Stimulated activated CD4-positive, alpha-beta T cell treated with anti-CD3 and anti-CD28 coated beads, Interleukin-1b, Interleukin-23, amount 100 ng/mL, for 48 hours (primary cell): ENCODE measurements at places on chromosomes 11 and 22.

GRCh38 chr11:84865257-84865656 lies 761.9 kb downstream of the DLG2 start:
- no peak for DNase-seq

- DNase-seq, result peak; percentile 57
Measured at GRCh38 chr22:41915035-41915785, at the start of gene SHISA8. Gene SHISA8 (minus strand): TSS chr22:41915074. CDS start chr22:41914667, 407 bp downstream.

- DNase-seq, result no peak
Measured at GRCh38 chr11:16857186-16857585, 118.7 kb downstream of the C11orf58 start.

- DNase-seq, result no peak
Measured at GRCh38 chr11:99325847-99326246, 305.1 kb downstream of the CNTN5 start.

GRCh38 chr22:27344546-27344945 lies 457.0 kb downstream of the MN1 start:
- DNase-seq, result no peak

- DNase-seq, result no peak
Measured at GRCh38 chr11:69111624-69112542, 43.9 kb upstream of the SMIM38 start.

- no peak for DNase-seq
Measured at GRCh38 chr11:116932181-116932580, 94.8 kb upstream of the APOA1 start.

GRCh38 chr11:8610532-8611116 lies 16.6 kb upstream of the STK33 start:
- peak; percentile 21 for DNase-seq

DNA sequence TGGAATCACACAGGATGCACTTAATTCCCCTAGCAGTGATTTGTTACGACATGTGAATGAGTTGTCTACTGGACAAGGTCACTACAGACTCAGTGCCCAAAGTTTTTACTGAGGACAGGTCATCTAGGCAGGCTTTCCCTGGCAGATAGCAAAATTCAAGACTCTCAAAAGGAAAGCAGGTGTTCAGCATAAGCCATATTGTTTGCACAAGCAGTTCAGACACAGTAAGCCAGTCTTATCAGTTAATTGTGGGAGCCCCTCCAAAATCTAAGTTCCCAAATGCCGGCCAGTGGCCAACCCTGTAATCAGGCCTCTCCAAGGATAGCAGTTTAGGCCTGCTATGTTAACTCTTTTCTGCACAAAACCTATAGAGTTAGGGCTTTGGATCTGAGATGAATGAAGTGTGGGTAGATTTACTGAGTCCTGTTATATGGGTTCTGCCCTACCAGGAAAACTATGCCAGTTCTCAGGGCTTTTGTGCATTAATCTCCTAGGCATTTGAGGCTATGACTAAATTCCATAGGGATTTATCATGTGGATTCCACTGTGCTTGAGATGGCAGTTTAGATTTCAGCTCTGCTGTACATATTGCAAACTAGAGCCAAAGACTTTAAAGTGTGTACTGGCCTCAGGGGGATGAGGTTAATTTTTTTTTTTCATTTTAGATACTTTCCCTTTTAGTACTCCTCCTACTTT lies 4.8 kb upstream of the ARHGEF12 start:
- DNase-seq, result no peak

GRCh38 chr11:73173755-73174494 lies 31.8 kb upstream of the FCHSD2 start:
- no peak for DNase-seq

DNA sequence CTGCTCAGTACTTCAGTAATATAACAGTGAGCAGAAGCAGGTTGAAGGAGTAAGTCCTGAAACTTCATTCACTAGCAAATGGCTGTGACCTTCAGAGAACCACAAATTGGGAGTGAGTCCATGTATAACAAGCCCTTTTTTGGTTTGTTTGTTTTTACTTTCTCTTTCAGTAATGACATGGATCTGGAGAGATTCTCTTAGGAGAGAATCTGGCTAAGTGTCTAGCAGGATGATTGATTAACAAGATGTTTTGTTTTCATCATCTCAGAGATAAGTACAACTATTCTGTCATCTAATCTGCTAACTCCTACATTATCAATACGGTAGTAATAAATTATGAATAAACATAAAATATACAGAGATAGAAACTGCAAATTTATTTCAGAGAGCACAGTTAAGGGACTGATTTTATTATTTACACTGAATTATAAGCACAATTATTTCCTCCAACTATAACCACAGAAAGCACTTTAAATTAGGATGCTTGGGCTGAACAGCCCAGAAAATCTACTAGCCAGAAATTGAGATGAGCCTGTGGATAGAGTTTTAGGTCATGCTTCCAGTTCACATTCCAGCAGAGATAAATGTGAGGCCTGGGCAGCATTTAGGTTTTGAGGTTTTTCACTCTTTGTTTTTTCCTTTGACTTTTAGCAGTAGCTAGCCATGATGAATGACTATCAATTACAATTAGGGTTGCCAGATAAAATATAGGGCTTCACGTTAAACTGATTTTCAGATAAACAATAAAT lies 429.3 kb upstream of the FAT3 start:
- DNase-seq, result no peak

DNA sequence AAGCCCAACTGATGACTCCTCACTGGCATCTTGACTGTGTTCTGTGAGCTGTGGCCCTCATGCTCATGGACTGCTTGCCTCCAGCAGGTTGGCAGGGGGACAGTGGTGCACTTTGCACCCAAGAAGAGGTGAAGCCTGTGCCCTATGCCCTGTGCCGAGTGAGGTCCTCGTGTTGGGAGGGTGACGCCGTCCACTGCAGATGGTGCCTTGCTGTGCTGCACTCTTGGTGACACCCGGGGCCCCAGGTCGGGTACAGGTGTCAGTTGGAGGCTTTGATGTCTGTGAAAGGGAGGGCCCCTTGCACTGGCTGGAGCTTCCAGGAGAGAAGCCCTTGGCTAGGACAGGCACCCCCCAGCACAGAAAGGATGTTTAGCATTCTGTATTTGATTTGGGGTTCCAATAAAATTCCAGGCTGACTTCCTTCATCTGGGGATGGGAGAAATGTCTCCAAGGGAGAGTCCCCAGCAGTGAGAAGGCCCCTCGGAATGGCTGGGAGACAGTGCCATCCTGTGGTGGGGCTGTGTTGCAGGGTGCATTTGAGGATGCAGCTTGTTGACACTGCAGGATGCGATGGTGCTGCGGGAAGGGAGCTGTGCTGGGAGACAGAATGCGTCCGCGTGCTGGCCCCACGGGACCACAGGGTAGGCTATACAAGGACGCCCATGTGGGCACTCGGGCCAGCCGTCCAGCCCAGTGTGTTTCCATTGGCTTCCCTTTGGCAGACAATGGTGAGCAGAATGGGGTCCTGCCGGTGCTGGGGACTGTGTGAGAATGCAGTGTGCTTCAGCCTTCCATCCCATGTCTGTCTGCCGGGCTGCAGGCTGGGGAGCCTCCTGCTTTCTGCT lies 2.5 kb upstream of the ZDHHC8 start:
- DNase-seq, result peak; percentile 55

- DNase-seq, result peak; percentile 24
Measured at GRCh38 chr11:121341609-121342008, 49.0 kb downstream of the SC5D start.

- no peak for DNase-seq
Measured at GRCh38 chr11:122354025-122354697, 238.1 kb upstream of the BLID start.

GRCh38 chr22:26008587-26008986 lies 160.7 kb upstream of the SEZ6L start:
- no peak for DNase-seq

DNA sequence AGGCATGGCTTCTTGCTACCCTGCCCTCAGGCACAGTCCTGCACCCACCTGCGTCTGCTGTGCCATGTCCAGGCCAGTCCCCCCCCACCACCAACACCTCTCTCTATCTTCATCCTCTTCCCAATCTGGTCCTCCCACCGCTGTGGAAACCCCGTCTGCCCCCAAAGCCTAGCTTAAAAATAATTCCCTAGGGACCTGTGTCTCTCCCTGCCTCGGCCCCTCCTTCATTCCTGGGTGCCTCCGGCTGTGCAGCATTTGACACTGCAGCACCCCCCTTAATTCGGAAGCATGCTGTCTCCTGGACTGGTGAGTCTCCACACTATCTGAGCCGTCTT lies 2.5 kb upstream of the ASCL2 start:
- DNase-seq, result no peak

GRCh38 chr11:57982776-57983175 lies 40.9 kb upstream of the OR9Q1 start:
- no peak for DNase-seq

GRCh38 chr11:58927393-58928106 lies 11.7 kb upstream of the GLYATL1 start:
- peak; percentile 13 for DNase-seq

DNA sequence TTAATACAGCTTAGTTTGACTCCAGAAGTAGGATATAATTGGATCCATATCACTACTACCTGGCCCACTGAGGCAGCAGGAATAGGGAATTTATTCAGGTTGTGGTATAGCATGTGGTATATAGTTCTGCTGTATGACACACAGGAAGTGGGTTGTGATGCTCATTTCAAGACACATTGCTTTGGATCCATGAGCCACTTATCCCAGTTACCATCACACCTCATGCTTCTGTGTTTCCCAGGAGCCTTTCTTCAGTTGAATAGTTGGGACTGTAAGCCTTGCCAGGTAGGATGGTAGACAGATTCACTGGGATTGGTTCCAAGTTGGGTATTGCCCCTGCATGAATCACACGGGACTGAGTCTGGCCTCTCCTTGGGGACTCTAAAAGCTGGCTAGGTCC lies 9.9 kb upstream of the SLC37A2 start:
- DNase-seq, result no peak

DNA sequence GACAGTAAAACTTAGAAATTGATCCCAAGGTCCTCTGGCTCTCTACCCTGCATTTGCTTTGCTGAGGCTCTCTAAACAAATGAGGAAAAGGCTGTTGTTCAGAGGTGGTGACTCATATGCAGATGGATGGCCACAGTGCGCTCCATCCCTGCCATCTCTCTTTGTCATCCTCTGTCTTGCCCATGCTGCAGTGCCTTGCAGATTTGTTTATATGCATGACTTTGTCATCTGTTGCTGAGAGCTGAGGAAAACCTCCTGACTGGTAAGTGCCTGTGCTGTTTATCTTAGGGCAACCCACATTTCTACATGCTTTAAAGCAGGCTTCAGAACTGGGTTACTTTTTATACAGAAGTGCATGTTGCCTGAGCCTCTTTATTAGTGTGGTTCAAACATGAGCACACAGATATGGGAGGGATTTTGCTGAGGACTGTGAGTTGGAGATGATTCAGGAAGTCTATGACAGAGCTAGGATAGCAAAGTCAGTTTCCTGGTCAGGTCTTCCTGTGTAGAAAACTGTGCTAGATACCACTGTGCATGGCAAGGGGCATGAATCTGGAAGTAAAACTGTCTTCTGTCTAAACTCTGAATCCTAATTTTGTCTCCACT lies 57.4 kb downstream of the JAM3 start:
- DNase-seq, result no peak

GRCh38 chr22:36933629-36934417 lies 20.4 kb downstream of the CSF2RB start:
- no peak for DNase-seq
